Uterus (tissue), 4 donors: ENCODE measurements at places on chromosomes 5 and 9. TPM values are rescaled to one million over a fixed set of nuclear protein-coding genes. Genes with fewer than 3 reads are reported as not detected.

GRCh38 chr9:138014563-138014945 is 137.0 kb downstream of the CACNA1B start:
- DNase-seq = no peak

DNA sequence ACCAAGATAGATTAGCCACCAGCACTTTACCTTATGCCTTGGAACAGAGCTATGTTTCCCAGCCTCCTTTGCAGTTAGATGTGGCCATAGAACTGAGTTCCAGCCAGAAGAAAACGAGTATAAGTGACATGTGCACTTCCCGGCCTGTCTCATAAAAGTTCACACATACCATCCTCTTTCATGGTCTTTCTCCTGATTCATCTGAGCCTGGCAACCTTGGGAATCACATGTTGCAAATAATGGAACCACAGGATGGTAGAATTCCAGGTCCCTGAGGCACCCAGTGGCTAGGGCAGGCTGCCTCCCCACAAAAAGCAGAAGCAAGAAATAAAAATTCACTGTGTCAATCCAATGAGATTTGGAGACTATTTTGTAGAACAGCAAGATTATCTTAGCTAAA is 128.1 kb downstream of the PDE4D start:
- DNase-seq = no peak

- no peak for DNase-seq
Observed at GRCh38 chr9:114968671-114969070, 38.3 kb upstream of the TNFSF8 start.

- DNase-seq = no peak
Observed at GRCh38 chr5:15285901-15286583, 213.9 kb upstream of the FBXL7 start.

GRCh38 chr9:79046401-79046800 is 525.4 kb upstream of the TLE4 start:
- no peak for DNase-seq

GRCh38 chr5:98935206-98935605 is 6.4 kb upstream of the CHD1 start:
- DNase-seq = no peak

DNA sequence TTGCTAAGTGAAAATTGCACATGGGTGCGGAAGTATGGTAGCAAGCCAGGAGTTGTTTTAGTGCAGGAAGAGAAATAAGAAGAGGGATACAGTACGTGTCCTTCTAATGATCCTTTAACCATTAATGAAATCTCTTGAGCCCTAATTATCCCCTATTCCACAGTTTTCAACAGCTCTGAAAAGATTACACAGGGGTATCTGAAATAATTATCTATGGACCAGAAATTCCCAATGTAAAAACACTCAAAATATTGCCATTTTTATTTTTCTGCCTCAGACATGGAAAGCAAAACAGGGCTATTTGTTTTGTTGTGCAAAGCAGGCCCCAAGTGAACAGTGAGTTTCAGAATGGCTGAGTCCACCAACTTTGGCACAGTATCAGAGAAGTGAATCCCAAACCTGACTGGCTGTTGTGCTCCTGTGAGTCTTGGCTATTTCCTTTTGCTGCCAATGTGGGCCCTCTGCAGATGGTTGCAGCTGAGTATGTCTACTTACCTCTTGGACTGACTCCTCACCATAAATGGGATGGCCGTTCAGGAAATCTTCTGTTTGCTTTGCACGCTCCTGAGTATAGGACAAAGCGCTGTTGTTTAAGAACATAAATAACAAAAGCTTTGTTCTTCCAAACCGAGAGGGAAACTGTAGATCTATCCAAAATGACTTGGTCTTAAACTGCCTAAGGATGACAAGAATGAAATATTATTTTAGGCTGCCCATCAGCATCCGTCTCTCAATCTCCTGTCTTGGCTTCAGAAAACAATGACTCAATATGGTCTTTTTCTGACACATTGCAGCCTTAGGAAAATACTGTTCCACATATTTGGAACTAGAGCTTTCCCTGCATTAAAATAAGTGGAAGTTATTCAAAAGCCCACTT is 204.1 kb downstream of the DEPDC1B start:
- DNase-seq = no peak

DNA sequence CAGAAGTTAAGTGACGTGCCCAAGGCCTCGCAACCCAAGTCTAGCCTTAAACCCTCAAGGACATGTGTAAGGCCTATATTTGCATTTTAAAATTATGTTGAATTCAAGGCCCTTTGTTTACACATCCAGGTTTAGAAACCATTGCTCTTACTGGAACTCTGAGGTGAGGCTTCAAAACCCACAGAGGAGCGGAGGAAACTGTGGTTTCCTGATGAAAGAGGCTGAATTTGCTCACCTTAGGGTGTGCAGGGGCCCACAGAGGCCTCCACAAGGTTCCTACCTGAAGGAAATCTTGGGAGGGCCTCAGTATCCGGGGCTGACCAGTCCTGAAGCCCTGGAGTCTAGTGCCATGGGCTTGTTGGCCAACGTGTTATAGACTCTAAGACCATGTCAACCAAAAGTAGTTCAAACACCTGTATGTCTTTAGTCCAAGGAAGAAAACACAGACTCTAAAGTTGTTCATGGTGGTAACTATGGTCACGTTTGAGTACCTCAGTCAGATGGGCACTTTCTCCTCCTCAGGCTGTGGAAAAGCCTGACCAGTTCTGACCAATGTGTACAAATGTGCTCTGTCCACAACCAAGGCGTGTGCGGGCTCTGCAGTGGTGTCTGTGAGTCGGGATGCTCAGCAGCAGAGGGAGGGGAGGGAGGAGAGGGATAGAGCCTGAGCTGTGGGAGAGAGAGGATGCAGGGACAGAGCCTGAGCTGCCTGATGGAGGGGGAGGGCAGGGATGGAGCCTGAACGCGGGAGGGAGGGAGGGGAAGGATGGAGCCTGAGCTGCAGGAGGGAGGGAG is 124.6 kb upstream of the ERCC6L2 start:
- no peak for DNase-seq

DNA sequence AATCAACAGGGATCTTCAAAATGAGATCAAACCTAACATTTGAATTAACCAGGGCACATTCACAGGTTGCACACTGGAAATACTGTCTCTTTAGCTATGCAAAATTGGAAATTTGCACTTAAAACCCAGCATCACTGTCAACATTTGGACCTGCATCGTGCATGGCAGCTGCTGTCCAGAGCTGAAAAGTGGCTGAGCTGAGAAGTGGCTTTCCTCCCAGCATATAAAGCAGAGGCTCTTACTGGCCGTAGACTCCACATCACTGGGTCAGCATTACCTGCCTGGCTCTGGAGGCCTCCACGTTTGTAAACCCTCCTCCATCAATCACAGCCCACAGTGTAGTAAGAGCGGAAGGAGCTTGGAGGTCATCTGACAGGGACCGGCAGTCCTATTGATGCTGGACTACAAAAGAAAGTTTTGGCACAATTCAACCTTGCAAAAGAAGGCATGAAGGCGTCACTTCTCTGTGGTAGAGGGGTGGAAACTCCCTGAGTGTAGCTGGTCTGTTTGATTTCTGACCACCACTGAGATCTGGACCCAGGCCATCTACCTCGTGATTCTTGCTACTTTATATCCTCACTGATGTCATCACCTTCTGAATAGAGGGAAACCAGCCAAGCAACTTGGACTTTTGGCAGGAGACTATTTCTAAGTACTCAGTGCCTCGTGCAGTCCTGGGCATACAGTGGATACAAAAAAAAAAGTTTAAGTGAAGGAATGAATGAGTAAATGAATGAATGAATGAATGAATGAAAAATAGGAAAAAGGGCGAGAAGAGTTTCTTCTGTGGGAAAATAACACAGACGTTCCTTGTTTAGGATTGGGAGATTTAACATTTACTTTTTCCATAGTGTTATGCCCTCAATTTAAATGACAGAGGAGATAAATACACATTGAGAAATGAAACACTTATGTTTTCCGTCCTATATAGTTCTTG is 14.8 kb downstream of the RASEF start:
- peak; percentile 16 for DNase-seq

DNA sequence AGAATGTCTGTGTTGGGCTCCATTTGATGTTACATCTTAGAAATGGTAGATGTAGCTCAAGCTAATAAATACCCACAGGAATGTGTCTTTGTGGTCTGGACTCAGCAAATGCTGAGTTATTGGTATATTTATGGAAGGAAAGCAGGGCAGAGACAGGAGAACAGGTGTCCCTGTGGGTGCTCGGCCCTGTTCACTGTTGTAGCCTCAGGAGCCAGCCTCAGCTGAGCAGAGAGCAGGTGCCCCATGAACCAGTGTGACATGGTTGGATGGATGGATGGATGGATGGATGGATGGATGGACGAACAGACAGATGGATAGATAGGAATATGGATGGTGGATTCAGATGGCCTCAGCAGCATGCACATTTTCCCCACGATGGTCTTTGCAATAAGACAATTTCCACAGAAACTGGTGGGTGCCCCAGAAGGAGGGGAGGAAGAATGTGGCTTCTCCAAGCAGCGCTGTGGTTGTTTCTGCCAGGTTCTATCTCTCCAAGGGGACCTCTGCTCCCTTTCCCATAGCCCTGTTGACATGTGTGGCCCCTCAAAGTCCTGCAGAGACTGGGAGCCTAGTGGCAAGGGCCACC is 8.2 kb upstream of the IRF1 start:
- DNase-seq = no peak

BHMT gene
- total RNA-seq = not detected

FXN gene
- 19.7 TPM for total RNA-seq
